ENCODE measurements at places on chromosomes 1 and 21. TPM values are rescaled to one million over a fixed set of nuclear protein-coding genes. Genes with fewer than 3 reads are reported as not detected.
A peak's percentile ranks its signal among the peaks of the same experiment; 100 is the strongest.

- no peak for DNase-seq
Observed at GRCh38 chr1:14894811-14895560, 258.6 kb upstream of the TMEM51 start.

DNA sequence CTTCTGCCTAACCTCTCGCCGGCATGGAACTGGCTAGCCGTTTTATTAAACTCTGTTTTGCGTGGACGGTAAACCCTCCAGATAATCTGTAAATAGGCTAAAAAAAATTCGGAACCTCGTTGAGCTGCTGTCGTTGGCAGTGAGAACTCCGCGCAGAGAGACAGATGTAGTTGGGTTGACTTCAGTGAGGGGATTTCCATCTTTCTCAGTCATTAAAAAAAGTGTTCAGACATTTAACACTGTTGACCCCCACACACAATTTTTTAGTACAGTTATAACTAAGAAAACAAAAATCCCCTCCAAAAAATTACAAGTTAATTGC lies 464 bp downstream of the PARK7 start:
- no peak for DNase-seq

DNA sequence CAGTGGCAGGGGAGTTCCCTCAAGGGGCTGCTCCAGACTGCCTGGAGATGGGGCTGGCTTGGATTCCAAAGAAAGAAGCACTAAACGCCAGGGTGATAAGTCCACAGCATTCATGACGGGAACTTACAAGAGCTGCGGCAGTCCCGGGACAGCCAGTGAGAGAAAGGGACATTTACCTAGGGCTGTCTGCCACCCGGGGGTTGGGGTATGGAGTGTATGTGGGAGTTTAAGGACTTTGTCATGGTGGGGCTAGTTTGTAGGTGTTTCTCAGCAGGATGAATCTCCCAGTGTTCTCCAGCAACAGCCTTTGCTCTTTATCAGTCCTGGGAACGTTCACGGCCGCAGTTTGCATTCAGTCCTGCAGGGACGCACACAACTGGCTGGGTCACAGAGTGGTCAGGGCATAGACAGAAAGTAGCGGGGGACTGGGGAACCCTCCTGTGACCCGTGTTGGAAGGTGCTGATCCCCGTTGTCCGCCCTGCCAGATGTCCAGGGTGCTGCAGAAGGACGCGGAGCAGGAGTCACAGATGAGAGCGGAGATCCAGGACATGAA lies 41.4 kb upstream of the HMGN1 start:
- no peak for DNase-seq

DNA sequence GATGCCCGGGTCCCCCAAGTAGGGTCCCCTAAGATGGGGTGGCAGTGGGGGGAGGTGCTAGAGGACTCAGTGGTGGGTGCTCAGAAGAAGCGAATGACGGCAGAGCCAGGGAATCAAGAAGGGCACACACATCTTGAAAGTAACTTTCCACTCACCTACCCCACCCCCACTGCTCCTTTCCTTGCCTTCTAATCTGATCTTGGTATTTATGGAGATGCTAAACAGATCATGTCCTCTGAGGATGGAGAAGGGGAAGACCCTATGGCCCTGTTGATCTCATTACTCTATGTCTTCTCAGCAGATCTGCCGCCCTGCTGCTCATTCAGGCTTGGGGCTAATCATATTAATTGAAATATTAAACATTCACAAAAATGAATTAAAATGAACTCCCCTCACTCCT lies 2.1 kb upstream of the CELF3 start:
- DNase-seq = no peak

- DNase-seq = no peak
Observed at GRCh38 chr1:42145764-42146625, 7.2 kb upstream of the GUCA2B start.

DNA sequence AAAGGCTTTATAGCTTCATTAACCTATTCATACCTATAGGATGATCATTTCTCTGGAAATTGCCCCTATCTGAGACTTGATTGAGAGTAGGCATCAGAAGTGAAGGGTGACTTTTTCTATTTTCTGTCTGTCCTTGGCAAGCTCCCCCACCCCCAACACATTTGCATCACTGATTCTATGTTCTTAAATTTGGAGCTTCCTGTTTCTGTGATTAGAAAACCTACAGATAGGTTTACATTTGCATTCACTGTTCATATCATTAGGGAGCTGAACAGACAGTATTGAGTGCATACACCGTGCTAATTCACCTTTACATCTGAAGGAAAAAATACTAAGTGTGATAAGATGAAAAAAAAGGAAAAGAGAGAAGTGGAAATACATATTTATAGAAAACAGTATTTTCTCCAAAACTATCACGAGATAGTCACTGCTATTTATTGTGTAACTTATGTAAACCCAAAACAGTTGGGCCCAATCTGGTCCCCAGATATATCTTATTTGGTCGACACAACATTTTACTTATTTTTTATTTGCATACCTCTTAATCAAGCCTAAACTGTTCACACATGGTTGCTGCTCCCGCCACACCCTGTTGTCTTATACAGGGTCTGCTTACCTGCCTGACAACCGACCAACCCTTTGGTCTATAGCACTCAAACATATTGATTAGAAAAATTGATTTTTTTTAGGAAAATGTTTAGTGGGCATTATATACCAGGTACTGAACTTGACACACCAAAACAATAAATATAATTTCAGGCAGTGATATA lies 218.8 kb downstream of the NTNG1 start:
- peak; percentile 49 for DNase-seq

DNA sequence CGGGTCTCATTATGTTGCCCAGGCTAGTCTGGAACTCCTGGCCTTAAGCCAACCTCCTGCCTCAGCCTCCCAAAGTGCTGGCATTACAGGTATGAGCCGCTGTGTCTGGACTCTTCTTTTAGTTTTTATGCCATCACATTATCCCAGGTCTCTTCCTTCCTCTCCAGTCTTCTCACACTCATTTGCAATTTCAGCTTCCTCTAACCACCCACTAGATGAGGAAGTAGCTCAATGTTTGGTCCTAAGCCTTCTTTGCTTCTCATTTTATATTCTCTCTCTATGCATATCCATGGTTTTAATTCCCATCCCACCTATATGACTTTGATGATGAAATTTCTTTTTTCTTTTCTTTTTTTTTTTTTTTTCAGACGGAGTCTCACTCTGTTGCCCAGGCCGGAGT lies 3.1 kb upstream of the ZBTB8A start:
- DNase-seq = peak; percentile 21

DNA sequence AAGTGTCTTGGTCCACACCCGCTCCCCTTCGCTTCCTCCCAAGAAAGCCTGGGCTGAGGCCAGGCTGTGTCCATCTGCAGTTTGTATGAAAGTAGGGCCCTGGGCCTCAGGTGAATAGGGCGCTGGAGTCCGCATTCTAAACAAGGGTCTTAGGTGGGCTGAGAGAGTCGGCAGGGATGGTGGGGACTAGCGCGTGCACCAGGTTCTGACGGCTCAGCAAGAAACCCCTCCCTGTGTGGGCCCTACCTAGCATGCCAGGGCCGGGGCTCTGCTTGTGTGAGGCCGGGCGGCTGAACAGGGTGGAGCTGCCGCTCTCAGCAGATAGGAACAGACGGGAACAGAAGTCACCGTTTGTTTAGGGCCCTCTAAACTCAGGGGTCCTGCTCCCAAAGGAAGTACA lies 1.7 kb downstream of the ACTRT2 start:
- DNase-seq = no peak

DNA sequence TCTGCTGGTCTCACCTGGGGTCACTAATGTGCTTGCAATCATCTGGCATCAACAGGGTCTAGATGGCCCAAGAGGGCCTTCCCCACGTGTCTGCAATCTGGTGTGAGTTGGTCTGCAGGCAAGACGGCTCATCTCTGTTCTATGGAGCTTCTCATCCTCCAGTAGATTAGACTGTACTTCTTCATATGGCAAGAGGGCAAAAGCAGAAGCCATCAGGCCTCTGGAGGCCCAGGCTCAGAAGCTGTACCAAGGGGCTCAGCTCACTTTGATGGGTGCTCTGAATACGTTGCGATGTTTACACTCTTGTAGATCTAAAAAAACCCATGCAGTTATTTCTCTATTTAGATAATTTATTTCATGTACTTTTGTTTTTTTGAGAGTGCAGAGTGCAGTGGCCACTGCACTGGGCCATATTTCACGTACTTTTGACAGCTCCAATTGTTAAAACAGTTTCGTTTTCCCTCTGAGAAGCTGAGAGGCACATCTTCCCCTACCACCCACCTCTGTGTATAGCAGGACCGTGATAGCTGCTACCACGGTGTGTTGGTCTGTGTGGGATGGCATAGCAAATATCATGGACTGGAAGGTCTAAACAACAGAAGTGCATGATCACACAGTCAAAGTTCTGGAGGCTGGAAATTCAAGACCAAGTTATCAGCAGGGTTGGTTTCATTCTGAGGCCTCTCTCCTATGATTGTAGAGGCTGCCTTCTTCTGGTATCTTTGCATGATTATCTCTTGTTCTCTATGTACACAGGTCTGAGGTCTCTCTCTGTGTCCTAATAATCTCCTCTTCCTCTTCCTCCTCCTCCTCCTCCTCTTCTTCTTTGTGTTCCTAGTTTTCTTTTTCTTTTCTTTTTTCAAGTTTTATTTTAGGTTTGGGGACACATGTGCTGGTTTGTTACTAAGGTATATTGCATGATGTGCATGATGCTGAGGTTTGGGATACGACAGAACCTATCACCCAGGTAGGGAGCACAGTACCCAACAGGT lies 17.0 kb downstream of the CITED4 start:
- peak; percentile 18 for DNase-seq

DNA sequence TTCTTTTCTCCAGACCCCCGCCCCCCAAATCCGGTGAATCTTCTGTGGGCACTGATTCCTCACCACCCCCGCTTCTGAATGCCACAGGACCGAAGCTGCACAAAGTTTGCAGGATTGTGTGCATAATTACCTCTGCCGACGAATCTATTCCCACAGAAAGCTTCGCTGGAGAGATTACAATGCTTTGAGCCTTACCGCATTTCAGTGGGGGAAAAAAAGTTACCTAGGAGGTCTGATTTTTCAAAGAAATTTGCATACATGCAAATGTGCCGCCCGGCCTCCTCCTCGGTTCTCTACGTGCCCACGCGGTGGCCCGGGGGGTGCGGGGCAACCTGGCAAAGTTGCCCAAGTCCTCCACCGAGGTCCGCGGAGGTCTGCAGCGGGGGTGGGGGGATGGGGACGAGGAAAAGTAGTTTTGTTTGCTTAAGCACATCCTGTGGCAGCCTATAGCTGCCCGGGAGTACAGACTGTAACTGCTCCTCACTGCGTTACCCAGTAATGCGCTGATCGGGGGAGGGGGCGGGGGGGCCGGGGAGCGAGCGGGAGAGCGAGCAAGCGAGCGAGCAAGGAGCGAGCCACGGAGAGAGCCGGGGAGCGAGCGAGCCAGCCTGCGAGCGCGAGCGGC lies 563 bp upstream of the NFIA start:
- DNase-seq = peak; percentile 74

- DNase-seq = no peak
Observed at GRCh38 chr1:8847990-8848389, 30.5 kb downstream of the ENO1 start.

- DNase-seq = no peak
Observed at GRCh38 chr21:15430577-15430976, 299.2 kb upstream of the USP25 start.

- no peak for DNase-seq
Observed at GRCh38 chr1:16927256-16927655, 5.5 kb downstream of the CROCC start.

DNA sequence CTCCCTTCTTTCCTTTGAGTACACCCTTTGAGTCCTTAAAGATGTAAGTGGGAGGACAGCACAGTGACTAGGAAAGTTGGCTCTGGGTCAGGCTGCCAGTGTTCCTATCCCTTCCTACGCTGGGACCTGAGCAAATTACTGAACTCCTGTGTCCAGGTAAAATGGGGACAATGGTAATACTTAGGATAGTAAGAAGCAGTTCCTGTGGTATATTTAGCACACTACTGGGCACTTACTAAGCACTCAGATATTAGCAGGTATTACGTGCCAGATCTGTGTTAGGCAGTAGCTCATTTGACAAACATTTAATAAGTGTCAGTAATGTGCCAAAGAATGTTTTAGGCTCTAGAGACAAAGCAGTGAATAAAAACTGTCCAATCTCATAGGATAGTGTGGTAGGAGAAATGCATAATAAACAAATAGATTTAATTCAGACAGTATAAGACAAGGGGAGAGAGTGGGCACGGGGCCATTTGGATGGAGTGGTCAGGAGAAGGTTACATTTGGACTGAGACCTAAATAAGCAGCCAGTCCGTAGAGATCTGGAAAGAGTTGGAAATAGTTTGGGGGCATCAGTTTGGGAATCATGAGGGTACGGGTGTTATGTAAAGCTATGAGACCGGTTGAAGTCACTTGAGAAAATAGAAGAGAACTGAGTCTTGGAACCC lies 26.2 kb upstream of the ZFP69B start:
- DNase-seq = no peak

GRCh38 chr1:87958716-87959115 lies 630.0 kb downstream of the LMO4 start:
- no peak for DNase-seq

DNA sequence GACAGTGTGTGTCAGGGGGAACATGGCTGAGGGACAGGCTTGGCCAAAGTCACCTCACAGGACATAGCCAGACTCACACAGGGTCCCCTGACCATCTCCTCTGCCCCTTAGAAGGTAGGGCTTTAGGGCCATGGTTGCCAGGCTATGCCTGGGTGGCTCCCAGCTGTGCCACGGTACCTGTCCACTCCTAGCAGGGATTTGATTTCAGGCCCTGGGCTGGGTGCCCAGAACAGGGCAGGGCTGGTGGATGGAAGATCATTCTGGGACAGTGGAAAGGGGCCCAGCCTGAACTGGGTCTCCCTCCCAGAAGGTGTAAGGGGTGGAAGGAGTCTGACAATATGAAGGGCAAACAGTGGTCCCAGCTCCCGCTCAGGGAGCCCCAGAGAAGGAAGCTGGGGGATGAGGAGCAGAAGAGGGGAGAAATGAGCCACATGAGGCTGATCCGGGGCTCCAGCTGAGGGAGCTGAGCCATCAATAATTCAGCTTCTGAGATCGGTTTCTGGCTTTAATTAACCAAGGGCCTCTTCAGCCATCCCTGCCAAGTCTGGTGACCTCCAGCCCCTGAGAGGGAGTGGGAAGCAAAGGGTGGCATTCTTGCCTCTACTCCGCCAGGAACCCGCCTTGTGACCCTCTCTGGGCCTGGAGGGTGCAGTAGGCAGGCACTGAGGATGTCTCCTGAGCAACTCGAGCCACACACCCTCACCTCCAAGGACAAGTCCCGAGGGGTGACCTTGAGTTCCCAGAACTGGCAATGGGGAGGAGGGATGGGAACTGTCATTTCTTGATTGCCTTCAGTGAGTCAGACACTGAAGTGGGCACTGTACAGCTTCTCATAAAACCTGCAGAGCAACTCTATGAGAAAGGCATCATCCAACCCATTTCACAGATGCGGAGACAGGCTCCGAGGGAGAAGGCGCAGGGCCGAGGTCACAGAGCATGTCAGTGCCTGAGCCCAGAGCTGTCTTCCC lies 2.1 kb downstream of the CD164L2 start:
- no peak for DNase-seq

- no peak for DNase-seq
Observed at GRCh38 chr1:208167261-208167869, 76.8 kb downstream of the PLXNA2 start.

RUNX3 gene
- total RNA-seq = 127 TPM

RGS13 gene
- 0.59 TPM for total RNA-seq

GUCA2A gene
- not detected for total RNA-seq

OLFML3 gene
- total RNA-seq = 0.32 TPM

KRTAP10-10 gene
- total RNA-seq = not detected

C1QB gene
- total RNA-seq = not detected

HSF2BP gene
- 0.83 TPM for total RNA-seq

PEAR1 gene
- not detected for total RNA-seq

NUDT4B gene
- total RNA-seq = 2.4 TPM

TMPRSS2 gene
- total RNA-seq = not detected
